ENCODE measurements at places on chromosomes 7 and 10. TPM values are rescaled to one million over a fixed set of nuclear protein-coding genes. Genes with fewer than 3 reads are reported as not detected.

DNA sequence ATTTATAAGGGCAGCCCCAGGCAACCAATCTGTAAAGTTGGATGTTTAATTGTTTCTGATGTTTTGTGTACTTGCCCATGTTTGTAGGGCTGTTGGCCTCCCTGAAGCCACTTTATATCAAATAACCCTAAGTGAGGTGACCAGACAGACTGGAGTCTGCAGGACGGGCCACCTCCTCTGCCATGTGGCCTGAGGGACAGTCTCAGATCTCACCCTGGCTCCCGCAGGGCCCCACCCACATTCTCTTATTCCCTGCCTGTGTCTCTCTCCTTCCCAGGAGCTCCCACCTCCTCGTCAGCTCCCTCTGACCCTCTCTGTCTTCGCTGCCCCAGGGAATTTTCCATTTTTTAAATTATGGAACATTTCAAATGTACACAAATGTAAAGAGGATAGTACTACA lies 9.5 kb upstream of the C10orf71 start:
- no peaks in the 10 kb centered on the region for H3K36me3 ChIP-seq
- no peak overlapping the region for H3K4me3 ChIP-seq
- no peak overlapping the region for H3K27ac ChIP-seq
- H3K4me1 ChIP-seq, result no peaks in the 10 kb centered on the region
- H3K27me3 ChIP-seq, result no peaks in the 10 kb centered on the region

GRCh38 chr10:34494012-34494411 lies 321.1 kb downstream of the PARD3 start:
- no peaks in the 10 kb centered on the region for H3K36me3 ChIP-seq
- peaks cover 12% of the 10 kb centered on the region for H3K4me1 ChIP-seq
- no peak for DNase-seq
- H3K27ac ChIP-seq, result peak overlapping the region; percentile 10
- H3K4me3 ChIP-seq, result no peak overlapping the region

DNA sequence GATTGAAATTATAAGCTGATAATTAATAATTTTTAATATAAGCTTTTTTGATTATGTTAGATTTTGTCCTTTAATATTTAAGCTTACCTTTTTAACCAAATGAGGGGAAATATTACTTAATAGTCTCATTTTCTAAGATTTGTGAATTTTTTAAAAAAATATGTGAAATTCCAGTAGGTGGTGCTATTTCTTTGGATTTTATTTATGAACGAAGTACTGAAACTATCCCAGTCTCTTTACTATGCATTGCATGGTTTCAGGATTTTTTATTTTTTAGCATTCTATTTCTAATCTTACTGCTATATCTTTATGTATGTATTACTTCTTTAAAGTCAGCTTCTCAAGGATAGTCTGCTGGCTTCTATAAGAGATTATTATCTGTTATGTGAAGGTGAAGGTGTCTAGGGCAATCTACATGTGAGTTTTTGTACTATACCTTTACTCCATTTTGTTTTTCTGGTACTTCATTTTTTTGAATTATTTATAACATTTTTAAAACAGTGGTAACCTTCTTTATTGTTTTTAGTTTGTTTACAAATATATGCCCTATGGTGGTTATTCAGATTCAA lies 78.3 kb downstream of the ATRNL1 start:
- no peak for DNase-seq
- H3K36me3 ChIP-seq, result 0 out of 2 replicates have a peak, but pooled peaks cover under 1% of the 10 kb centered on the region
- no peak overlapping the region for H3K4me3 ChIP-seq
- no peak overlapping the region for H3K27ac ChIP-seq

The INHBA gene
- 1.0 TPM for total RNA-seq

DNA sequence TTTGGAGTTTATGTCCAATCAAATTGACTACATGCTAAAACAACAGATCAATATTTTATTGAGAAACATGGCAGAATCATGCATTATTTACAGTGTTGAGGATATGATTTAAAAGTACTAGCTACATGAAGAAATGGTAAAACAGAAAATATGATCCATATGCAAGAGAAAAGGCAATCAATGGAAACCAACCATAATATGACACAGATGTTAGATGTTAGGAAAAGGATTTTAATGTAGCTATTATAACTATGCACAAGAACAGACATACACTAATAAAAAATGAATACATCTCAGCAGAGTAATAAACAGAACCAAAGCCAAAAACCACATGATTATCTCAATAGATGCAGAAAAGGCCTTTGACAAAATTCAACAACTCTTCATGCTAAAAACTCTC lies 166.2 kb upstream of the CACNA2D1 start:
- no peaks in the 10 kb centered on the region for H3K4me1 ChIP-seq
- DNase-seq, result no peak
- H3K4me3 ChIP-seq, result no peak overlapping the region
- no peaks in the 10 kb centered on the region for H3K27me3 ChIP-seq

- peaks cover 5% of the 10 kb centered on the region for H3K36me3 ChIP-seq
- H3K4me1 ChIP-seq, result peaks cover 54% of the 10 kb centered on the region
- peak overlapping the region; percentile 39 for H3K4me3 ChIP-seq
- no peaks in the 10 kb centered on the region for H3K27me3 ChIP-seq
These were observed 9.2 kb upstream of the ADCY1 start for GRCh38 chr7:45564886-45565455.

DNA sequence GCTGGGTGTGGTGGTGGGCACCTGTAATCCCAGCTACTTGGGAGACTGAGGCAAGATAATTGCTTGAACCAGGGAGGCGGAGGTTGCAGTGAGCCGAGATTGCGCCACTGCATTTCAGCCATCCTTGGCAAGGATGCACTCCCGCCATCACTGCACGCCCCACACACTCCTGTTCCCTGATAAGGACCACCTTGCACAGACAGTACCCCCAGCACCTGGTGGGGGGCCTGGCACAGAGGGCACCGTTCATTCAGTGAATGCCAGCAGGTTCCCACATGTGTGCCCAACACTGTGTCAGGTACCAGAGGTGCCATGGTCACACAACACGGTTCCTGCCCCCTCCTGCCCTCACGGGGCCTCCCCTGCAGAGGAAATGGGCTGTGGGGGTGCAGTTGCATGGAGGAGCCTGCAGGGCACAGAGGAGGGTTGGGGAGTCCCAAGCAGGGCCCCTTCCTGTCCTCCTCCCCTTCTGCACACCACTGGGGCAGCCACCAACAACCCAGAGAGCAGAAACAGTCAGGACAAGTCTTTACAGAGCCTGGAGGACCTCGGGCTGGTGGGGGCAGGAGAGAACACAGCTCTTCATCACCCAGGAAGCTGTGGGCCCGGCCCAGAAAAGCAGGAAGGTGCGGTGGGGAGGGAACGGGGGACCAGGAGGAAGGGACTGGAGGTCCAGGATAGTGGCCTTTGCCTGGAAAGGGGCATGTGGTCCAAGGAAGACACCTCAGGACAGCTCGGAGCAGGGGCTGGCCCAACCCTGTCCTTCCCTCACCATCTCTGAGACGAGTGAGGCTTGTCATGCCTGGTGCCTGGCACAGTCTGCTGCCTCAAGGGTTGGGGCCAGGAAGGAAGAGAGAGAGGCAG lies 7.1 kb downstream of the CRYGN start:
- no peak for DNase-seq
- no peak overlapping the region for H3K27ac ChIP-seq
- no peak overlapping the region for H3K4me3 ChIP-seq
- no peaks in the 10 kb centered on the region for H3K36me3 ChIP-seq
- no peaks in the 10 kb centered on the region for H3K27me3 ChIP-seq
- peaks cover 37% of the 10 kb centered on the region for H3K4me1 ChIP-seq

DNA sequence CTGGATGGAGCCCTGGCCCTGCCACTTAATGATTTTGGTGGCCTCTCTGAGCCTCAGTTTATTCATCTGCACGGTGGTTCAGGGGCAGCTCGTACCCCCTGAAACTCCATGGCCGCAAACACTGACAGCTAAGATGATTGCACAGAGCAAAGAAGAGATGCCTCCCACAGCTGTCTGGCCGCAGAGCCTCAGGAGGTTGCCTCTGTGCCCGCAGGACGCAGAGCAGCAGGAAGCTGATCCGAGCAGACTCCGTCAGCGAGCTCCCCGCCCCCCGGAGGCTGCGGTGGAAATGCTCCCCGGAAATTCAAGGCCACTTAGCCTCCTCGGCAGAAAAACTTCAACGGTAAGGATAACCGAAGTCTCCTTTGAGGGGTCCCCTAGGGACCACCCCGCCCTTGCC lies 30.2 kb upstream of the C10orf53 start:
- DNase-seq, result peak; percentile 59
- peaks cover 14% of the 10 kb centered on the region for H3K4me1 ChIP-seq
- peak overlapping the region; percentile 6 for H3K4me3 ChIP-seq
- H3K27me3 ChIP-seq, result peaks cover 20% of the 10 kb centered on the region

DNA sequence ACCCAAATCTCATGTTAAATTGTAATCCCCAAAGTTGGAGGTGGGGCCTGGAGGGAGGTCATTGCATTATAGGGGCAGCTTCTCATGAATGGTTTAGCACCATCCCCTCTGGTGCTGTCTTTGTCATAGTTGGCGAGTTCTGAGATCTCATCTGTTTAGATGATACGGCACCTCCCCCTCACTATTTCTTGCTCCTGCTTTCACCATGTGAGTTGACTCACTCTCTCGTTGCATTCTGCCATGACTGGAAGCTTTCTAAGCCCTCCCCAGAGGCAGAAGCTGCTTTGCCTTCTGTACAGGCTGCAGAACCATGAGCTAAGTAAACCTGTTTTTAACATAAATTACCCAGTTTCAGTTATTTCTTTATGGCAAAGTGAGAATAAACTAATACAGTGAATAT lies 18.9 kb upstream of the ZNF138 start:
- DNase-seq, result no peak
- H3K27ac ChIP-seq, result no peak overlapping the region
- H3K27me3 ChIP-seq, result peaks cover 8% of the 10 kb centered on the region
- H3K4me3 ChIP-seq, result no peak overlapping the region

The SFTPA1 gene
- total RNA-seq, result 4.4 TPM

The ZNF800 gene
- 6.2 TPM for total RNA-seq

- H3K27me3 ChIP-seq, result no peaks in the 10 kb centered on the region
- H3K4me1 ChIP-seq, result peaks cover 51% of the 10 kb centered on the region
- H3K4me3 ChIP-seq, result no peak overlapping the region
- DNase-seq, result no peak
These were observed 4.4 kb downstream of the WASL start for GRCh38 chr7:123744416-123744815.

The CALHM3 gene
- 0.18 TPM for total RNA-seq

The SLC4A2 gene
- total RNA-seq, result 131 TPM

DNA sequence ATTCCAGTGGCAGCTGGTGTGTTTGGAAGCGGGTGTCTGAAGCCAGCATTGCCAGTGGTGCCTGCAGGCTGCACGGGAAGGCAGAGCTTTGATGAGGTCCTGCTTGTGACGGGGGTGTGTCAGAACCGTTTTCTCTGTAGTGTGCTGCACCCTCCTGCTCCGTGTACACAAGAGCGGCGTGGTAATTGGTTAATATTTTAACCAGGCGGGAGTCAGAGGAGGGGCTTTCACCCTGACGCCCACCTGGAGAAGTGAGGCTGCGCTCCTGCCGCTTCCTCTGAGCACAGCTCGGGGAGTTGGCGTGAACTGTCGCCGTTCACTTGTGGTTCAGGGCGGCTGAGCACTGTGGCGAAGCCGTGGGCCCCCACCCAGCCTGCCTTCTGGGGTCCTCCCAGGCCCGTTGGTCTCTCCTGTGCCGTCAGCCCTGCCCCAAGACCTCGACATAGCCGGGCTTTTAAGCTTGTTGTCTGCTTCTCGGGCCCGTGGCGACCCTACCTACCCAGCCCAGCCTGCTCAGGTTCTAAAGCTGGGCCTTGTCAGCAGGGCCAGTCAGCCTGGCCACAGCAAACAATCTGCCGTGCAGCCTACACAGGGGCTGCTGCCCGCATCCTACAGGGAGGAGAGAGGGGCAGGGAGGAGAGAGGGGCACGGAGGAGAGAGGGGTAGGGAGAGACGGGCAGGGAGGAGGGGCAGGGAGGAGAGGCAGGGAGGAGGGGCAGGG lies 11.6 kb downstream of the NKX6-2 start:
- no peak overlapping the region for H3K27ac ChIP-seq
- DNase-seq, result no peak
- no peaks in the 10 kb centered on the region for H3K27me3 ChIP-seq
- no peak overlapping the region for H3K4me3 ChIP-seq
- H3K4me1 ChIP-seq, result no peaks in the 10 kb centered on the region

GRCh38 chr10:11796474-11796873 lies 26.7 kb upstream of the PROSER2 start:
- no peak overlapping the region for H3K27ac ChIP-seq
- peaks cover 7% of the 10 kb centered on the region for H3K36me3 ChIP-seq
- H3K4me1 ChIP-seq, result peaks cover 28% of the 10 kb centered on the region
- DNase-seq, result no peak

- H3K4me3 ChIP-seq, result peak overlapping the region; percentile 62
- peak; percentile 62 for DNase-seq
- H3K4me1 ChIP-seq, result peaks cover 38% of the 10 kb centered on the region
- no peaks in the 10 kb centered on the region for H3K36me3 ChIP-seq
- peaks cover 36% of the 10 kb centered on the region for H3K27me3 ChIP-seq
These were observed 14.2 kb downstream of the EBF3 start for GRCh38 chr10:129949891-129950291.

DNA sequence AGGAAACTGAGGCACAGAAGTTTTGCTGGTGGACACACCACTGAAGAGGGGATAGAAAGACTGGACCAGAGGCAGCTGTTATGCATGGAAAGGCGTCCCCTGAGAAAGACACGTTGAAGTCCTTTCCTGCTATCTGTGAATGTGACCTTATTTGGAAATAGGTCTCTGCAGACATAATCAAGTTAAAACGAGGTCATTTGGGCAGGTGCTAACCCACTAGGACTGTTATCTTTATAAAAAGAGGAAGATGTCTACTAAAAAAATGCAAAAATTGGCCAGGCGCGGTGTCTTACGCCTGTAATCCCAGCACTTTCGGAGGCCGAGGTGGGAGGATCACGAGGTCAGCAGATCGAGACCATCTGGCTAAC lies 31.6 kb downstream of the ELMO1 start:
- H3K36me3 ChIP-seq, result peaks cover 10% of the 10 kb centered on the region
- DNase-seq, result no peak

DNA sequence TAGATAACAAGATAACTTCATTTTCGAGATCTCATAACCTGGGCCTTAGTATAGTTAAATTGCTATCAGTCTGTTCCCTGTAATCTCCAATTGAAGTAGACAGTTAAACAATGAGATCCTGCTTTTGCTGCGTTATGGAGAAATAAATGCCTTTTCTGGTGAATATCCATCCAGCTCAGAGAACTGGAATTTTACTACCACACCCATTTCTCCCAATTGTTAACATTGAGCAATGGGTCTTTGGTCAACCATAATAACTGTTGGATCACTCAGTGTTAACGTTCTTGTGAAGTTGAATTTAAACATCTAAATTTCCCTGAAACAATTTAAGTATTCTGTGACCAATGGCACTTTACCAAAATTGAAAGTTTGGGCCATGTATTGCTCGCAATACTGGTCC lies 3.0 kb downstream of the CALU start:
- peaks cover 22% of the 10 kb centered on the region for H3K4me1 ChIP-seq
- peaks cover 9% of the 10 kb centered on the region for H3K36me3 ChIP-seq
- H3K27ac ChIP-seq, result no peak overlapping the region
- DNase-seq, result no peak

DNA sequence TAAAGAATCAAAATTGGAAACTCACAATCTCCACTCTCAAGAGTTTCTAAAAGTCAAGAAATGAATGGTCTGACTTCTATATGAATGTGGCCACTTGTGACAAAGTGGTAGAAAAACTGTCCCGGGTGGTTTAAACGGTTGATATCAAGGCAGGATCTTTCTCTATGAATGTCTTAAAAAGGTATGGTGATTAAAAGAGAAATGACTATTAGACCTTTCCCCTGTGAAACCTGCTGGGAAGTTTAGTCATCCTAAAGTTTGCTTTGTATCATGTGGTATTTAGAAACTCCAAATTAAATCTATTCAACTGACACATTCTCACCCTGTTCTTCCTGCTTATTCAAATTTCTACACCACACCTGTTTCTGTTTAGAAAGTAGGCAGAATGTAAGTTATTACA lies 492.5 kb downstream of the XPNPEP1 start:
- no peaks in the 10 kb centered on the region for H3K36me3 ChIP-seq
- no peaks in the 10 kb centered on the region for H3K27me3 ChIP-seq
- no peak for DNase-seq
- no peak overlapping the region for H3K4me3 ChIP-seq

Measured in WTC11 (cell line).